ENCODE measurements at places on chromosomes 7 and 10.

GRCh38 chr10:114103284-114103683 lies 59.6 kb downstream of the ADRB1 start:
- DNase-seq, result peak; percentile 65

- no peak for DNase-seq
Measured at GRCh38 chr10:77647543-77648293, 10.1 kb upstream of the KCNMA1 start.

DNA sequence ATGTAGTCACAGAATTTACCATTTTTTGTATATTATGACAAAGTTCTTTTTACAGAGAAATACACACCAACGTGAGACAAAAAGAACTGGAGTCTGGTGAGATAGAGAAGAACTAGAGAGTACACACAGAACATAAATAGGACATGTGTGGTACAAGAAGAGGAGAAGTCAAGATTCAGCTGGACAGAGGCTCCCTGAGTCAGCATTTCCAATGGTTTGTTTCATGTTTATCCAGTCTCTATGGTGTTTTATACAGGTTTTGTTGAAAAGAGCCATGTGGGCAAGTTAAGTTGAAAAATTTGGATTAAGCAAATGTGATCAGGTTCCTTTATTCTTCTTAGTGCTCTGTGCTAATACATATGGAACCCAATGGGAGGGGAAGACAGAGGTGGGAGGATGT lies 105.5 kb upstream of the AKR1E2 start:
- DNase-seq, result no peak

DNA sequence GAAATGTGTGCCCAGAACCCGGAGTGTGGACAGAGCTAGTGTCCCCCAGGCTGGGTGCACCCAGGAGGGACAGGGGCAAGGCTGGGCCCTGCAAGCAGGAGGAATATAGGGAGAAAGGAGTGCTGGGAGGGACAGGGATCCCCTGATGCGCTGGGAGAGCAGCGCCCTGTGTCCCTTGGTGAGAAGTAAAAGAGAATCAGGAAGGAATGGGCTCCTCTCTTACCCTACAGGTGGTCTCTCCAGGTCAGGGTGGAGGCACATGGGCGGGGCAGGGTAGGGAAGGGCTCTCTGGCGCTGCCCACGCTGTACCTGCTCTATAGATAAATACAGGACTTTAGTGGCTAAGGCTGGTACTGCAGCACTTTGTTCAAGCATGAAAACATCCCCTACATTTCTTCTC lies 753.8 kb downstream of the GRID1 start:
- no peak for DNase-seq

GRCh38 chr10:114167985-114168384 lies 6.0 kb downstream of the CCDC186 start:
- no peak for DNase-seq

DNA sequence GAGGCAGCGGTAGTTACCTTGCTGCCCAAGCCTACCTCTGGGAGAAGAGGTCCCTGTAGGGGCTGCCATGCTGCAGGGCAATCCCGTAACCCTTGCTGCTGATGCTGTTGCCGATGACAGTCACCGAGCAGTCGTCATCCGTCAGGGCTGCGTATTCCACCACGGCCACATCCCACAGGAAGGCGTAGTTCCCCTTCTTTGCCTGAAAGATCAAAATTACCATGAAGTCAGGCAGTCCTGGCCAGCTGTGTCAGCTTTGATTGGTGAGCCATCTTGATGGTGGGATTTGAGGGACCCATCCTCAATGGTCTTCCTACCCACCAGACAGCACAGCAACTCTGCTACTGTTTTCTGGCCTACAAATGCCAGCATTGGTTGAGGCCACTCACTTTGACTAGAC lies 746.8 kb downstream of the GRID1 start:
- DNase-seq, result no peak

GRCh38 chr7:99504281-99504602 lies 220 bp upstream of the ZKSCAN5 start:
- DNase-seq, result no peak

DNA sequence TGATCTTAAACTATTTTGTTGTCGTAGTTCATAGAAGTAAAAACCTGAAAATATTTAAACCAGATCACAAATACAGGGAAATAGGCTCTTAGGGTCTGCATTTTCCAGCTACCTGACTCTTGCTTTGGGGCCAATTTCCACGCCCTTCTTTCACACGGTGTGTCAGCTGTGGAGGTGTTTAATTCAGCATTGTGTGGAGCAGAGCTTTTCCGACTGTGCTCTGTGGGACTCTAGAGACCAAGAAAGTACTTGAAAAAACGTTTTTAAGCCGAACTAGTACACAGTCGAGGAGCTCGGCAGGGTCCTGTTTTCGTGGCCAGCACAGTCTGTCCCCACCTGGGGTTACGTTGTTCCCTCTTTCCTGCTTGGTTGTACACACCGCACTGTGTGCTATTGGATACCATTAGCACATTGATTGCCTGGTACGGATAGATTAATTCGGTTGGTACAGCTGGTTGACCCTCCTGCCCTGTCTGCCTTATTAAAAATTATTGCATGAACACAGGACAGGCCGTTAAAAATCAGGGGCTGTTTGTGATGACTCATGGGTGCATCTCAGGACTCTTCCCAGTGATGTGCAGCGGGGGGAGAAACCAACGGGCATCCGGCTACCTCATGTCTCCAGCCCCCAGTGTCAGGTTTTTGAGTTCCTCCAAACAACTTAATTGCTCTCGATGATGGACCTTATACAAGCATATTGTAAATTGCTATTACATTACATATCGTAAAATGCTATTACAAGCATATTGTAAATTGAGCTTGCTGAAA lies 80.7 kb upstream of the BTBD16 start:
- DNase-seq, result no peak

DNA sequence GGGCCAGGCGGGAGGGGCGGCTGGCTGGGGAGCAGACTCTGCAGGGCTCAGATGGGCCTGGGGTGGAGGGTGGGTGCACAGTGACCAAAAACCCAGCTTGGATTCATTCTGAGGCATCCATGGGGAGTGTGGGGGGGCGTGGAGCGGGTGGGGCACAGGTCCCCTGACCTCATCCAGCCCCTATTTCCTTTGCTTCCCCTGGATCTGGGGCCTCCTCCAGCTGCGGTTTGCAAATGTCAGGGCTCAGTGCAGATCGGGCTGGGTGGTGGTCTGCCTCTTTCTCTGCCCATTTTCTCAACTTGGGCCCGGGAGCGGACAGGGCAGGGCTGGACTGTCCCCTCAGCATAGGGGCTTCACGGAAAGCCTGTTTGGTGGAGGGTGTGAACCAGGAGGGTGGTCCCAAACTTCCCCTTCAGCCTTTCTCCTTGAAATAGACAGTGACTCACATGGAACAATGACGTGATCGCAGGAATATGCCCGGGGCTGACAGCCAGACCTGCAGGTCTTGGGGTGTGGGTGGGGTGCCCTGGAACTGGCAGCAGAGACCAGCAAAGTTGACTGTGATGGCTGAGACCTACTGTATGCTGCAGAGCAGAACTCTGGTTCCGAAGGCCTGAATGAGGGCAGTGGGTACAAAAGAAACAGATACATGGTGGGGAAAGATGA lies 72.9 kb upstream of the PODXL start:
- DNase-seq, result peak; percentile 35
